ENCODE measurements at places on chromosomes 4 and X. TPM values are rescaled to one million over a fixed set of nuclear protein-coding genes. Genes with fewer than 3 reads are reported as not detected.

- H3K27ac ChIP-seq, result no peak overlapping the region
- DNase-seq, result peak; percentile 21
- no peak overlapping the region for H3K4me3 ChIP-seq
- H3K36me3 ChIP-seq, result no peaks in the 10 kb centered on the region
Measured at GRCh38 chr4:108683479-108683878, 33.1 kb downstream of the OSTC start.

DNA sequence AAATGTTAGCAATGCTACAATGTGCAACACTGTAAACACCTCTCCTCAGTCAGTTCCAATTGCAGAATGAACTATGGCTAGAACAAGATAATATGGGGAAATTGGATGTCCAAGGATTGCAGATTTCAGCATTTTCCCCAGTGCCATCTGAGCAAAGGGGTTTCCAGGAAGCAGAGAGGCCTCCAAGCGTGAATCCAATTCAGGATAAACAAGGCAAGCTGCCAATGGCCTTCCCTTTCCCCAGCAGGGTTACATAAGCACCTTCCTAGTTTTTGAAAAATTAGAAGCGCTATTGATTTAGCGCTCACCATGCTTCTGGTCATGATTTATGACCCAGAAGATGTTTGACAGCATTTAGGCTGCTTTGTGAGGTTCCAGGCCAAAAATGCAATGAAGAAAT is 223.0 kb upstream of the GATB start:
- H3K36me3 ChIP-seq, result no peaks in the 10 kb centered on the region
- H3K4me3 ChIP-seq, result no peak overlapping the region
- no peaks in the 10 kb centered on the region for H3K27me3 ChIP-seq
- no peak overlapping the region for H3K27ac ChIP-seq

- H3K27ac ChIP-seq, result peak overlapping the region; percentile 79
- H3K4me1 ChIP-seq, result peaks cover 25% of the 10 kb centered on the region
- no peaks in the 10 kb centered on the region for H3K36me3 ChIP-seq
- H3K27me3 ChIP-seq, result no peaks in the 10 kb centered on the region
- H3K4me3 ChIP-seq, result no peak overlapping the region
- no peak for DNase-seq
Measured at GRCh38 chrX:13168269-13168668, 123.8 kb upstream of the FAM9C start.

DNA sequence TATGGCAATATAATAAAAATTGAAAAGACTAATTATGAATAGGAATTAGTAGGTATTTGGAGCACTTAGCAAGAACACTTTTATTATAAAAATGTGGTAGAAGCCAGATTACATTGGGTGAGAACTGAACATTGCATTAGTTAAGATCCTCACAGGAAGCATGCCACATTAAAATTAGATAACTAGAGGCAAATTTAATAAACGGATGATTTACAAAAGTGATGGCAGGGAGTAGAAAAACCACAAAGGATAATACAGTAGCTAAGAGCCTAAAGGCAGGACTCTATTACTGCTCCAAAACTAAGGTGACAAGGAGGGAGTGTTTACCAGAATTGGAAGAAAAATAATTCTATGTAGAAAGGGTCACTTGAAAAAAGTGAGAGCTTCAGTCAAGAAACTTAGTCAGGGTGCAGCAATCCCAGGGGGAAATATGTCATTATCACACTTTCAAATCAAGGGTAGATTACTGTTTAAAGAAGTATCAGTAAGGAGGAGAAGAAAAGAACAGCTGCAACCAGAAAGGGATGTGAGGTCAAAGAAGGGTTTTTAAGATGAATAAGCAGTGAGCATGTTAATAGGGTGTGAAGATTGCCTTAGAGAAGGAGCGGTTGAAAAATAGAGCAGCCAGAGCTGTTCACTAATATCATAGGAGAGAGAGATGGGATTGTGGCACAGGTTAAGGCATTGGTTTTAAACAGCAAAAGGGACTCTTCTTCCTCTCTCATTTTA is 84.6 kb downstream of the NDST4 start:
- no peaks in the 10 kb centered on the region for H3K27me3 ChIP-seq
- H3K36me3 ChIP-seq, result no peaks in the 10 kb centered on the region

- H3K27ac ChIP-seq, result no peak overlapping the region
- DNase-seq, result no peak
Measured at GRCh38 chr4:46393606-46394005, 3.7 kb upstream of the GABRA2 start.

DNA sequence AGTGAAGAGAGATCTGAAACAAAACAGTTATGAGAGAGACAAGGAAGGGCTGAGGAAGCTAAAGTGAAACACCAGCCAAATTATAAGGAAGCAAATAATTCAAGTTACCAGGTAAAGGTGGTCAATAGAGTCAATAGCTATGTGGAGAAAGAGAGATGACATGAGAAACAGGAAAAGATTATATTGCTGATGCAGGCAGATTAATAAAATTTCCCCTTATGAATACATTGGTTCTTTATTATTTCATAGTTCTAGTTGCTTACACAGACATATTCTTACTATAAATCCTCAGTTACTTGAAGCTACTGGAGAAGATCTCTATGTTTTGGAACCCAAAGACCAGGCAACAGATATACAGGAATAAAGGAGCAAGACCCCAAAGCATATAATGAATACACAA is 273.7 kb upstream of the CTSO start:
- H3K27me3 ChIP-seq, result no peaks in the 10 kb centered on the region
- no peak overlapping the region for H3K27ac ChIP-seq
- no peak for DNase-seq
- no peaks in the 10 kb centered on the region for H3K36me3 ChIP-seq
- H3K4me3 ChIP-seq, result no peak overlapping the region

GRCh38 chr4:147378780-147379179 is 102.1 kb upstream of the EDNRA start:
- no peaks in the 10 kb centered on the region for H3K36me3 ChIP-seq
- no peak overlapping the region for H3K4me3 ChIP-seq
- no peaks in the 10 kb centered on the region for H3K27me3 ChIP-seq
- no peak overlapping the region for H3K27ac ChIP-seq

- peak; percentile 87 for DNase-seq
- no peaks in the 10 kb centered on the region for H3K4me1 ChIP-seq
- no peak overlapping the region for H3K4me3 ChIP-seq
- H3K27me3 ChIP-seq, result no peaks in the 10 kb centered on the region
- H3K36me3 ChIP-seq, result no peaks in the 10 kb centered on the region
- no peak overlapping the region for H3K27ac ChIP-seq
Measured at GRCh38 chr4:139099366-139099982, 77.5 kb downstream of the ELF2 start.

- H3K36me3 ChIP-seq, result no peaks in the 10 kb centered on the region
- H3K4me3 ChIP-seq, result no peak overlapping the region
- no peak for DNase-seq
- H3K27ac ChIP-seq, result no peak overlapping the region
- H3K4me1 ChIP-seq, result no peaks in the 10 kb centered on the region
- H3K27me3 ChIP-seq, result no peaks in the 10 kb centered on the region
Measured at GRCh38 chrX:154791467-154791866, 13.8 kb downstream of the MPP1 start.

DNA sequence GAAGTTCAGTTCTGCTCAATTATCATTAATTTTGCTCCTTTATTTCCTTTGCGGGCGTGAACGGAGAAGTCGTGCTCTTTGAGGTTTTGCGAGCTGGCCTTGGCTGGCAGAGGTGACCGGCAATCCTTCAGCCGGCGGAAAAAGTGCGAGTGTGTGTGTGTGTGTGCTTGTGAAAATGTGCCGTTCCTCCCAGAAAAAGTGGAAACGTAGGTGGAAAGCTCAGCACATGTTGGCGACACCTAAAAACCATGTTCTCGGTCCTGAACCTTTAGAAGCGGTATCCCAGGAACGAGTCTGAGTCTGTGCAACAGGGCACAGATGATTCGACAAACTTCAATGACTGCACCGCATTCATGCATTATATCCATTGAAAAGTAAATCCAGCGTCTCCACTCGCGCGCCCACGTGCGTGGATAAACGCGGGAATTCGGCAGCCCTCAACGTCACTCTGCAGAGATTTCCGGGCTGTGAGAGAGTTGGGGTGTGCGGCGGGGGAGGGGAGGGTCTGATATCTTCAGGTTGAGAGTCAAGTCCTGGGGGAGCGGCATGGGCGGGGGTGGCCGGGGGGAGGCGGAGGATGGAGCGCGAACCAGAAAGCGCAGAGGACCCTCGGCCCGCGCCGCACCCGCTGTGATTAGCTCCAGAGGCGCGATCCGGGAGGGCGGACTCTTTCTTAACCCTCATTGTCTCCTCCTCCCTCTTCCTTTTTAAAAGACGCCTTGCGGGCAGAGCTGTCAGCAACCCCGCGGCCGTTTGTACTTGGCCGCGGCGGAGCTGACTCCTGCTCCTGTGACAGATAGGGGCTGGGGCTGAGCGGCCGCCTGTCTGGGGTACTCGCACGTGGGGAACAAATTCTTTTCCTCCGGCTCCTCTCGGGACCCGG is at the start of gene SHISA3:
SHISA3 (plus strand) TSS at position 737 of the 883 bp plus-strand sequence. CDS start 569 bp downstream, outside the sequence.
- H3K4me3 ChIP-seq, result peak within 1 kb of the TSS; percentile 39
- peak; percentile 27 for DNase-seq
- no peak within 1 kb of the TSS for H3K27ac ChIP-seq
- no peaks in the 10 kb centered on the region for H3K36me3 ChIP-seq

- no peak overlapping the region for H3K4me3 ChIP-seq
- no peaks in the 10 kb centered on the region for H3K36me3 ChIP-seq
- H3K4me1 ChIP-seq, result peaks cover 10% of the 10 kb centered on the region
- H3K27ac ChIP-seq, result no peak overlapping the region
- no peaks in the 10 kb centered on the region for H3K27me3 ChIP-seq
- DNase-seq, result no peak
Measured at GRCh38 chrX:69307756-69308155, 142.5 kb upstream of the PJA1 start.

DNA sequence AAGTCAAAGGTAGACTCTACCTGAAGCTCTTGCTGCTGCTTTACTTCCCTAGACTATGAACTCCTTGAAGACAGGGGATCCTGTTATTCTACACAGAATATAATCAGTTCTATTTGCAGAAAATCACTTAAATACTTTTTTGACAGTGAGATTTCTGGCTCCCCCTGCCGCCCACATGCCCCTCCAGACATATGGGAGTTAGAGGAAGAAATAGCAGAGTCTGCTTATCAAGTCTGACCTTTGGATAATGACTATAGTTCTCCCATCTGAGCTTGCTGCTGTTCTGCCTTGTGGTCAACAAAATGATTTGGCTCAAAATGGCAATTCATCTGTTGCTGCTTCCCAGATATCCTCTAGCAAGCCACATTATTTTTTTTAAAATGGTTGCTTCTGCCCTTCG is 101.1 kb downstream of the ENOX2 start:
- no peaks in the 10 kb centered on the region for H3K36me3 ChIP-seq
- H3K4me3 ChIP-seq, result no peak overlapping the region
- H3K27ac ChIP-seq, result no peak overlapping the region
- H3K4me1 ChIP-seq, result no peaks in the 10 kb centered on the region
- peak; percentile 4 for DNase-seq
- H3K27me3 ChIP-seq, result no peaks in the 10 kb centered on the region

The HS3ST1 gene
- total RNA-seq, result 1.7 TPM

The RRH gene
- total RNA-seq, result not detected

The SLC16A2 gene
- total RNA-seq, result 13.8 TPM

The CFAP99 gene
- not detected for total RNA-seq

The PROM1 gene
- total RNA-seq, result 30.8 TPM

The FGF5 gene
- not detected for total RNA-seq

Measured in hepatocyte (in vitro differentiated cells).